ENCODE measurements at places on chromosomes 4 and X. TPM values are rescaled to one million over a fixed set of nuclear protein-coding genes. Genes with fewer than 3 reads are reported as not detected.

DNA sequence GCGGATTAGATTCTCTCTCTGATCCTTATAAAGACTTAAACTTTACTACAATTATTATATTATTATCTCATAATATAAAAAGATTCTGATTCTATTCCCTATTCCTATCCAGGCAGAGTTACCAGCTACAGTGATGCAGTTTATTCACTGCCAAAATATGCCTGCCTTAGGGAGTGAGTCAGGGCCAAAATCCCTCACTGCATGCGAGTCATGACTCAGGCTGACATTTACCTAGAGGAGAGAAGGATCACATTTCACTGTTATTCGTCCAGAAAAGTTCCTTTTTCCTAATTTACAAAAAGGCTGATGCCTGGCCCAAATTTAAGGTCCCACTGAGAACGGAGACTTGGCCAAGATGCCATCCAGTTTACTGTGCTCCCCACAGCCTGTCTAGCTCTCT, 168.5 kb upstream of the LDB2 start:
- H3K27ac ChIP-seq: no peak overlapping the region
- DNase-seq: peak; percentile 53
- H3K4me3 ChIP-seq: no peak overlapping the region

DNA sequence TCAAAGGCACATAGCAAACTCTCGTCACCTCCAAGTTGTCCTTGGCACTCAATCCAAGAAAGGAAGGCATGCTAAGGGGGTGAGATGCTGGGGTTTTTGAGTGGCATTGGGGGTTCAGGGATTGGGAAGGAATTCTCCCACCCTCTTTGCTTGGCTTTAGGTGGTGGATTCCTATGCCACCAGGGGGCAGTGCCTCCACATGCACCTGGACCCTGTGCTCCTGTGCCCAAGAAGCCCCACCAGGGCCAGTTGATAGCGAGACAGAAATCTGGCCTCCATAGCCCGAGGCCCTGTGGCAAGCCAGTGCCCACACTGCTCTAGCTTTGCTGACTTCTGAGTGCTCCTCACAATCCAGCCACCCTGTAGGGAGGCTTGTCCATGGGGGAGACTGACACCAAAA, 2.0 kb upstream of the FATE1 start:
- no peak overlapping the region for H3K27ac ChIP-seq
- DNase-seq: no peak
- H3K4me3 ChIP-seq: no peak overlapping the region
- H3K4me1 ChIP-seq: no peaks in the 10 kb centered on the region

DNA sequence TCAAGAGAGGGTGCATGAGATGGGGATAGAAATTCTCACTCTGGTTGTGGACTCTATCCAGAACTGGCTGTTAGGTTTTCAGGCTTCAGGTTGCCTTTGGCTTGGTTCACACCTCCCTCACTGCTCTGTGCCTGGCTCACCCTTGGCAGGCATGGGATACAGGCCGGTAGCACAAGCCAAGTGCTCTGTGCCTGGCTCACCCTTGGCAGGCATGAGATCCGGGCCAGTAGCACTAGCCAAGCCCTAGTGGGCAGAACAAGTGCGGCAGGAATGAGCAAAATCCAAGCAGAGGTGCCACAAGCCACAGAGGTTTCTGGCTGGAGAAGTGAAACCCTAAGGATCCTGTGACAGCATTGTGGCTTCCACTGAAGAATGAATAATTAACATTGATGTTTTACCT, 1642.3 kb downstream of the C4orf33 start:
- no peaks in the 10 kb centered on the region for H3K4me1 ChIP-seq
- no peak for DNase-seq
- no peaks in the 10 kb centered on the region for H3K36me3 ChIP-seq
- no peaks in the 10 kb centered on the region for H3K27me3 ChIP-seq
- H3K27ac ChIP-seq: no peak overlapping the region

- H3K36me3 ChIP-seq: no peaks in the 10 kb centered on the region
- H3K4me3 ChIP-seq: no peak overlapping the region
- no peak overlapping the region for H3K27ac ChIP-seq
- DNase-seq: no peak
- peaks cover 15% of the 10 kb centered on the region for H3K4me1 ChIP-seq
- H3K27me3 ChIP-seq: no peaks in the 10 kb centered on the region
These were observed 56.3 kb downstream of the PPEF2 start for GRCh38 chr4:75845992-75846391.

GRCh38 chr4:99149426-99150019, 5.4 kb upstream of the ADH4 start:
- H3K4me1 ChIP-seq: no peaks in the 10 kb centered on the region
- DNase-seq: no peak
- no peak overlapping the region for H3K27ac ChIP-seq
- no peaks in the 10 kb centered on the region for H3K27me3 ChIP-seq
- no peaks in the 10 kb centered on the region for H3K36me3 ChIP-seq

GRCh38 chr4:152155070-152155469, 380.8 kb downstream of the FBXW7 start:
- no peak overlapping the region for H3K4me3 ChIP-seq
- no peaks in the 10 kb centered on the region for H3K27me3 ChIP-seq
- no peak overlapping the region for H3K27ac ChIP-seq
- no peaks in the 10 kb centered on the region for H3K36me3 ChIP-seq

DNA sequence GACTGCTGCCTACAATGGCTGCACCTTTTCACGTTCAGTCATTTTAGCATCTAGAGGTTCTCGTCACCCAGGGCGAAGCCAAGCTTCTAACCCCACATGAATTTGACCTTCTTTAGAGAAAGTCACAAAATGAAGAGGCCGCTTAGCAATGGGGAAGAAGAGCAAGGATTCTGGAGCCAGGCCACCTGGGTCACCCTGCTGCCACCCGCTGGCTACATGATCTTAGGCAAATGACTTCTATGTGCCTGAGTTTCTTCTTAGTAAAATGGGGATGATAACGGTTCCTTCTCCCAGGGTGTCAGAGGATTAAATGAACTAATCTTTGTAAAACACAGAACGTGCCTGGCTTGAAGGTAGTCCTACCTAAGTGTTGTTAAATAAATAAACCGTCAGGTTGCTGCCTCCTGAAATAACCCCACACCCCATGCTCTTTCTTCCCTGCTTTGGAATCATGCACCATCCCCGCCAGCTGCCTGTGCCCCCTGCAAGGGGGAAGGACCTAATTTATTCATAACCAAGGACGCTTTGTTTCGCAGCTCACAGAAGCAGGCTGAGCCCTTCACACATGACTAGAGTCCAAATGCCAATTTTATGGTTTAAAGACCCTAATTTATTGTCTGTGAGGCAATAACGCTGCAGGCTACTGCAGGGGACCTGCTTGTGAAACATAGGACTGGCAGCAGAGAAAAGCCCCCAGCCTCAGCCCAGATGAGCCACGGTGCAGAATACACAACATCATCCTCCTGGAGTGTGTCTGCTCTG, 28.6 kb upstream of the NSG1 start:
- no peaks in the 10 kb centered on the region for H3K27me3 ChIP-seq
- no peak for DNase-seq
- no peak overlapping the region for H3K27ac ChIP-seq
- no peaks in the 10 kb centered on the region for H3K36me3 ChIP-seq
- no peaks in the 10 kb centered on the region for H3K4me1 ChIP-seq

DNA sequence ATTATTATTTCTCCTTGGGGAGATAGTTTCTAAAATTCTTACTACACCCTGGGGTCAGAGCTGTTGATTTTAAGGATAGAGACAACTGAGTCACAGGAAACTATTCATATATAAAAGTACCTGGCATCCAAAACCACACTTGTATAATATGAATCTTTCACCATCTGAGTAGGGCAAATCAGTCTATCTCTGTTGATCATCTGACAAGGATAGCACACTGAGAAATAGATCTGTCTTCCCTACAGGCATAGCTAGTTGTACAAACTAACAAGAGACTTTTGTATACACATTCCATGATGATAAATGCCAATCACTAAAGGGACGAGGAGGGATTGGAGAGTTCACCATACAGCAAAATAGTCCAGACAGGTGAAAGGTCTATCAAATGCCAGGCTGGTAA, 30.0 kb downstream of the PKD2 start:
- H3K4me3 ChIP-seq: no peak overlapping the region
- no peak overlapping the region for H3K27ac ChIP-seq
- H3K4me1 ChIP-seq: no peaks in the 10 kb centered on the region
- H3K36me3 ChIP-seq: no peaks in the 10 kb centered on the region
- no peak for DNase-seq

DNA sequence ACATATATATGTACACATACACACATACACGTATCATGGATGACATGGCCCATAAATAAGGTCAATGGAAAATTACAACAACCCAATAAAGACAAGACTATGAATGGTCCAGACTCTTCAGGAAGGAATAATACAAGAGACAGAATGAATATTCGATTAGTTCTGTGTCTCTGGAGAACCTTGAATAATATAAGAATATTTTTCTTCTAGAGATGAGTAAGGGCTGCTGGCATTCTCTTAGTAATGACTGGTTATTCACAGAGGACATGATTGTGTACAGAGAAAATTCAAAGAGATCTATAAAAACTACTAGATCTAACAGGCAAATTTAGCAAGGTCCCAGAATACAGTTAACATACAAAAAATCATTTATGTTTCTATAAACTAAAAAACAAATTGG, 23.3 kb downstream of the SPIN4 start:
- H3K4me3 ChIP-seq: no peak overlapping the region
- DNase-seq: no peak
- no peaks in the 10 kb centered on the region for H3K36me3 ChIP-seq
- H3K4me1 ChIP-seq: no peaks in the 10 kb centered on the region

- no peaks in the 10 kb centered on the region for H3K27me3 ChIP-seq
- H3K27ac ChIP-seq: no peak overlapping the region
- DNase-seq: no peak
- no peaks in the 10 kb centered on the region for H3K36me3 ChIP-seq
- no peaks in the 10 kb centered on the region for H3K4me1 ChIP-seq
These were observed 218.7 kb downstream of the NWD2 start for GRCh38 chr4:37463033-37463856.

GRCh38 chr4:148007314-148007760, 275.4 kb downstream of the ARHGAP10 start:
- no peaks in the 10 kb centered on the region for H3K36me3 ChIP-seq
- DNase-seq: peak; percentile 74
- H3K27me3 ChIP-seq: no peaks in the 10 kb centered on the region
- H3K27ac ChIP-seq: peak overlapping the region; percentile 72
- H3K4me3 ChIP-seq: no peak overlapping the region
- peaks cover 10% of the 10 kb centered on the region for H3K4me1 ChIP-seq

DNA sequence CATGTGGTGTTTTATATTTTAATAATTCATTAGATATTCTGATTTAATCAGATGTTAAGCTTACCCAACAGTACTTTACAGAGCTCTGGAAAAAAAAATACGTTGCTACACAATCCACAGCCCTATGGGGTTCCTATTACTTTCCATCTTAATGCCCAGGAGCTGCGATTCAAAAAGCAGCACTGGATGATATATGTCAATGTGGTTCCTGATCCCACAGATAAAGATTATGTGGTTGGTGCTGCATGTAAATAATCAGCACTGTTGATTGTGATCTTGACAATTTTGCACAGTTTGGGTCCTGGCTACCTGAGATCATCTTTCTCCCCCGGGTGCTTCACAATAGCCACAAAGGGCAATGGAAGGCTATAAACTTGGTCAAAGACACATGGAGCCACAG, 72.7 kb upstream of the DCLK2 start:
- no peak overlapping the region for H3K27ac ChIP-seq
- no peaks in the 10 kb centered on the region for H3K4me1 ChIP-seq
- H3K27me3 ChIP-seq: no peaks in the 10 kb centered on the region

GRCh38 chr4:22115262-22115661, 166.7 kb upstream of the KCNIP4 start:
- H3K27ac ChIP-seq: no peak overlapping the region
- H3K27me3 ChIP-seq: no peaks in the 10 kb centered on the region
- H3K4me1 ChIP-seq: no peaks in the 10 kb centered on the region
- no peaks in the 10 kb centered on the region for H3K36me3 ChIP-seq
- no peak for DNase-seq
- no peak overlapping the region for H3K4me3 ChIP-seq

The SERTM2 gene
- not detected for total RNA-seq

The STARD8 gene
- total RNA-seq: 10.7 TPM

The GAGE12H gene
- total RNA-seq: not detected

The MRPS18C gene
- total RNA-seq: 24.6 TPM

The PPARGC1A gene
- total RNA-seq: 5.1 TPM

The CENPI gene
- 1.1 TPM for total RNA-seq

The ETDB gene
- total RNA-seq: not detected

The UCHL1 gene
- total RNA-seq: 509 TPM
